ENCODE measurements at places on chromosomes 2 and 18.

DNA sequence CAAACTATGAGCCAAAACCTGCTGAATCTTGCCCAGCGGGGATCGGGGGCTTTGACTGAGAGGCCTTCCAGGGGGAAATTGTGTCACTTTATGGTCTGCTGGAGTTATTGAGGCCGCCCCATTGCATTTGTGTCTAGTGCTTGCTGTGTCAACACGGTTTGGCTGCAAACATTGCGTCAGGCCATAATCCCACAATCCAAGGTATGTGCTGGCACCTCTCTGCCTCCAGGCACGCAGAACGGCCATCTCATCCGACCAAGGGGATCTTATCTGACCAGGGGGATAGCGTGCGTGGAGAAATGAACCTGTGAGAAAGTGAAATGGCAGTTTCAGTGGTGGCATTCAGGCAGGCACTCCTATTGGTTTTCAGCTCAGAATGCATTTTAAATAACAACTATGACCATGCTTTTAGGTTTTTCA lies 18.1 kb upstream of the LYPD6B start:
- DNase-seq, result no peak

DNA sequence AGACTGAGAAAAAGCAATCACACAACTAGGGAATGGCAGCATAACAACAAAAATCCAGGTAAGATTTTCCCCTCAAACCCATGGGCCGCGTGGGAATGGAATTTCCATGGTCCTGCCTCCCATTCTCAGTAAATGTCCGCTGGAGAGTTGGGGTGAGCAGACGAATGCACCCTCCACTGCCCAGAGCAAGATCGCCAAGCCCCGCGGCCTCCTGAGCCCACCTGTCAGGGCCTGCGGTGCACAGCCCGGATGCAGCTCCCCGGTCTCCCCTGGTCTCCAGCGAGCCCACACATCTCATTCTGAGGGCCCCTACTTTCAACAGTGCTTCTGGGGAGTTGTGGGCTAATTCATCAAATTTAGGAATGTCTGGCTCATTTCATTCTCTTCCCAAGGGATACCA lies 327.4 kb upstream of the HS6ST1 start:
- no peak for DNase-seq

DNA sequence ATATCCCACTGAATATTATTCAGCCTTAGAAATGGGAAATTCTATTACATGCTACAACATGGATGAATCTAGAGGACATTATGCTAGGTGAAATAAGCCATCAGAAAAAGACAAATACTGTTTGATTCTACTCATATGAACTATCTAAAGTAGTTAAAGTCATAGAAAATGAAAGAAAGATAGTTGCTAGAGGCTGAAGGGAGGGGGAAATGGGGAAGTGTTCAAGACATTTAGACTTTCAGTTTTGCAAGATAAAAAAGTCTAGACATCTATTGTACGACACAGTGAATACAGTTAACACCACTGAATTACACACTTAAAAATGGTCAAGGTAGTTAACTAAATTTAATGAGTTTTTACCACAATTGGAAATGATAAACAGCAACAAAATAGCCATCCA lies 835.9 kb upstream of the CHAC2 start:
- no peak for DNase-seq

- no peak for DNase-seq
Observed at GRCh38 chr2:99348173-99348572, 11.0 kb downstream of the EIF5B start.

DNA sequence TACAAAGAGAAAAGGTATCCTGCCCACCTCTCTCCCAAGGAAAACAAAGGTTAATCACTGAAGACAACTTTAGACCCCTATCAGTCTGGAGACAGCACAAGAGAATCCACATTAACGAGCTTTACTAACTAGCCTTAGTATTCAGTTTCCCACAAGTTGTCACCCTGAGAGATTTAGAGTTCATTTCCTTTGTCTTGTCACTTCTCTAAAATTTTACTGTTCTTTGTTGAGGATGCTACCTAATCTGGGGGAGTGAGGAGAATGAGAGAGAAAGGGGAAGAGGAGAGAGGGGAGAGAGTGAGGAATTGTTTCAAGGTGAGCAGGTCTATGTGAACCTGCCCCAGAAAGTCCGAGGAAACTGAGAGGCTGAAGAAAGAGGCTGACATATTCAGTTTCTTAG lies 28.4 kb downstream of the C2orf76 start:
- DNase-seq, result no peak

GRCh38 chr2:126976721-126977328 lies 78.1 kb downstream of the TEX51 start:
- DNase-seq, result no peak

- no peak for DNase-seq
Observed at GRCh38 chr2:19854596-19855541, 46.9 kb downstream of the TTC32 start.

DNA sequence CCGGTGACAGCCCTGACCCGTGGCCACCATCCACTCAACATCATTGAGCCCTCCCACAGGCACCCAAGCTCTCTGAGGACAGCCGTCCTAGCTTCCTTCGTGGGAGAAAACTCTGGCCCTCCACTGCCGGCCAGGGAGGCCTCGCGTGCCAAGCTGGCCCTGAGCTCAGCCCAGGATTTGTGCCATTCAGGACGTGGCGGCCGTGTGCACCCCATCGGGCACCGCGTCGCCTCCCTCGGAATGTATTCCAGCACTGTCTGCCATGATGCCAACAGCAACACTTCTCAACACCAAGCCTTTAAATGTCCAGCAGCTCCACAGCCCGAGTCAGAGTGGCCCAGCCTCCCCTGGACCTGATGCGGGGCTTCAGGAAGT lies 35.7 kb downstream of the ZNF516 start:
- DNase-seq, result no peak

DNA sequence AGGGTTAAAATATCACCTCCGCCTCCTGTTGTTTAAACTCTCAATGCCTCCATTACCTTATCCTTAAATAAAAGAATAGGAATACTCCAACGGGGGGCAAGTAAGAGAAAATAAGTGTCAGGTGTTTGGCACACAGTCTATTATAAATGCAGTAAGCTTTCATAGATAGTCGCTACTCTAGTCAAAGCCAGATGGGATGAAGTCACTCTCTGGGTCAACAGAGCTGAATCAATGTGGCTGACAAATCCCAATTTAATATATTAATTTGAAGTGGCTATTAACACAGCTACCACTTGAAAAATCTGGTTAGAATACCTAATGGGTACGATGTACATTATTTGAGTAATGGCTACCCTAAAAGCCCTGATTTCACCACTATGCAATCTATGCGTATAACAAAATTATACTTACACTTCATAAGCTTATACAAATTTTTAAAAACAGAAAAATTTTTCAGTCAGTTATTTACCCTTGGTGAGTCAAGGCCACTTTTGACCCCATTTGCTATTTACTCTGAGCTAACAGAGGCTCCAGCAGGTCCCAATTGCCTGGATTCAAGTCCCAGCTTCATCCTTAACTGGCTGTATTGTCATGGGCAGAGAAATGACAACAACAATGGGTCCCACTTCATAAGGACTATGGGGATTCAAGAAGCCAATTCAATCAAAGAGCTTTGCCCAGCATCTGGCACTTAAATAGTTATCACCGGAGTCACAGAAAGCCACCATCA lies 167.5 kb upstream of the PID1 start:
- no peak for DNase-seq

- DNase-seq, result no peak
Observed at GRCh38 chr2:209471037-209471436, 47.2 kb downstream of the MAP2 start.

- DNase-seq, result peak; percentile 53
Observed at GRCh38 chr2:72112981-72113846, 34.4 kb downstream of the CYP26B1 start.

- no peak for DNase-seq
Observed at GRCh38 chr18:22199005-22199404, 29.6 kb downstream of the GATA6 start.

DNA sequence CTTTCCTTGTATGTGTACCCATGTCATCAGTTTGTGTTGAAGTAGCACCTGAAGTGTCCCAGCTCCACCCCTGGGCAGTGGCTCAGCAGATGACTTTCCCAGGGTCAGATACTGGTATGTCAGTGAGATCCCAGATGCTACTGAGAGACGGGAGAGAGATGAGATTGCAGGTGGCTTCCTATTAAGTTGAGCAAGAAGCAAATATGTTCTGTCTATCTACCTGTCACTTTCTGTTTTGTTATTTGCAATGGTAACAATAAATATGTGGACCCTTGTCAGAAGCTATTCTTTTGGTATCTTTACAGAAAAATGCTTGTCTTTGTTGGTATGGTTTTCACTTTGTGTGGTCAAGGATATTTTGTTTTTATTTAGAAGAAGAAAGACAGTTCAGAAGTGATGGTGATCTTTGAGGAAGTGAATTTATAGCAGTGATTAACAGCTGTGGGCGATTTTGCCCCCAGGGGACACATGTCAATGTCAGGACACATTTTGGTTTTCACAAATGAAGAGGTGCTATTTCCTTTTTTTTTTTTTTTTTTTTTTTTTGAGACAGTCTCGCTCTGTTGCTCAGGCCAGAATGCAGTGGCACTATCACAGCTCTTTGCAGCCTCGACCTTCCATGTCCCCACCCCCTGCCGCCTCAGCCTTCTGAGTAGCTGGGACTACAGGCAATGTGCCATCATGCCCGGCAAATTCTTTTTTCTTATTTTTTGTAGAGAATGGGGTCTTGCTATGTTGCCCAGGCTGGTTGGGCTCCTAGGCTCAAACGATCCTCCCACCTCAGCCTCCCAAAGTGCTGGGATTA lies 21.4 kb downstream of the MGAT5 start:
- DNase-seq, result no peak

GRCh38 chr2:79630060-79630459 lies 117.2 kb downstream of the CTNNA2 start:
- DNase-seq, result no peak

GRCh38 chr2:175293776-175294175 lies 112.3 kb upstream of the ATP5MC3 start:
- DNase-seq, result no peak

DNA sequence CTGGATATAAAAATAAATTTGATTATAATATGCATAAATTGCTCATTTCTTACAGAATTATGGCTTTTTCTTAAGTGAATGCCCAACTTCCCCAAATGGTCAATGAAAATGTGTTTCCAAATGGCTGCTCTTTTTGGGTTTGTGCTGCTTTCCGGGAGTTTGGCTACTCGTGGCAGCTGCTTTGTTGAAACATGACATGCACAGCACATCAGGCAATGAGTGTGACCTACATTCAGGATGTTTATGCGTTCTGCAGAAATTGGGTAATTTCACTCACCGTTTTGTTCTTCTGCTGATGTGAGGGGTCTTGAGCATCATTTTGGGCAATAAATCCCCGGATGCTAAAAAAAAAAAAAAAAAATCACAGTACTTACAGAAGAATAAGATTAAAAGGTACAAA lies 825.0 kb upstream of the KLHL29 start:
- no peak for DNase-seq

DNA sequence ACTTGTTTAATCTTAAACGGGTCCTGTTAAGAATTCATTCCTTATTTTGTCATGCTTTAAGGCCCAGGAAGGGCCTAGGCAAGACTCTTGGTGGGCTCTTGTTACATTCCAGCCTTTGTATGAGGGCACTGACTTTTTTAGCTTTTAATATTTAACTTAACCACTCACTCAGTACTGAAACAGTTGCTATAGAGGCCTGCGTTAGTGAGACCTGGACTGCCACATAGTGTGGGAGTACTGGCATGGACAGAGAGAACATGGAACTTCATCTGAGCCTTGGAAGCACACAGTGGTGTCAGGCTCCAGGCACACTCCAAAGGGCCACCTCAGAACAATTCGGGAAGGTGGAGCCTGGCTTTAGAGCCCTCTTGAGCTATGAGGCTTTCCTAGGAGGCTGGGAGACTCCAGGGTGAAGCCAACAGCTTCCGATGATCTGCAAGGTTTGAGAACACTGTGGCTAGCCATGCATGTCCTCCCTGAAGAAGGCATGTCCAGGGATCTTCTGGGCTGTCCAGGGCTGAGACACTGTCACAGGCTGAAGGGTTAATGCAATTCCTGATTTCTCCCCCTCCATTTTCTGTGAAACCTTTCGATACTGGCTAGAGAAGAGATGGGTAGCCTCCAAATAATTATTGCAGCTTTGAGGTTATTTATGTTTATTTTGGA lies 155.4 kb upstream of the ACAA2 start:
- no peak for DNase-seq

- no peak for DNase-seq
Observed at GRCh38 chr2:178998539-178998938, 51.4 kb downstream of the CCDC141 start.

GRCh38 chr2:102253140-102253752 lies 58.1 kb upstream of the IL1RL1 start:
- no peak for DNase-seq

- no peak for DNase-seq
Observed at GRCh38 chr2:15263976-15264685, 297.0 kb downstream of the NBAS start.

GRCh38 chr2:47653902-47654789 lies 128.8 kb upstream of the MSH6 start:
- DNase-seq, result peak; percentile 23

- no peak for DNase-seq
Observed at GRCh38 chr18:25352629-25353005, 651 bp upstream of the ZNF521 start.

- no peak for DNase-seq
Observed at GRCh38 chr2:215138479-215138878, at the start of gene ABCA12. Gene ABCA12 (minus strand): TSS chr2:215138626. CDS start chr2:215138208, 418 bp downstream.

- DNase-seq, result no peak
Observed at GRCh38 chr18:51028201-51028805, 1.7 kb upstream of the SMAD4 start.

DNA sequence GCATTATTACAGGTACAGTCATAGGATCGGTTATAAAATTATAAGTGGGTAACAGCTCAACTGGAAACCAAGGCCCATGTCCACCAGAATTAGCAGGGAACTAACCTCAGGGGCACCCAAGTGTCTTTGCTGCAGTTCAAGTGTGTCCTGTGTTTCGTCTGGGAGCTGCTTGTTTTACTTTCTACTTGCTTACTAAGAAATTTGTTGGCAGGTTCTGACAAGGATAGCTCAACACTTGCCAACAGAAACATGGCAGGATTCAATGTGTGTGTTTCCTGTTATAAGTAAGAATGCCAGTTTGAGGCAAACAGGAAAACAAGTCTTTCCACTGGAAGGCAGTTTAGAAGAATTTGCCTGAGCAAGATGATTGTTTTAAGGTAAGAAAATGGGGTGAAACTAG lies 104.5 kb downstream of the EPHA4 start:
- no peak for DNase-seq

DNA sequence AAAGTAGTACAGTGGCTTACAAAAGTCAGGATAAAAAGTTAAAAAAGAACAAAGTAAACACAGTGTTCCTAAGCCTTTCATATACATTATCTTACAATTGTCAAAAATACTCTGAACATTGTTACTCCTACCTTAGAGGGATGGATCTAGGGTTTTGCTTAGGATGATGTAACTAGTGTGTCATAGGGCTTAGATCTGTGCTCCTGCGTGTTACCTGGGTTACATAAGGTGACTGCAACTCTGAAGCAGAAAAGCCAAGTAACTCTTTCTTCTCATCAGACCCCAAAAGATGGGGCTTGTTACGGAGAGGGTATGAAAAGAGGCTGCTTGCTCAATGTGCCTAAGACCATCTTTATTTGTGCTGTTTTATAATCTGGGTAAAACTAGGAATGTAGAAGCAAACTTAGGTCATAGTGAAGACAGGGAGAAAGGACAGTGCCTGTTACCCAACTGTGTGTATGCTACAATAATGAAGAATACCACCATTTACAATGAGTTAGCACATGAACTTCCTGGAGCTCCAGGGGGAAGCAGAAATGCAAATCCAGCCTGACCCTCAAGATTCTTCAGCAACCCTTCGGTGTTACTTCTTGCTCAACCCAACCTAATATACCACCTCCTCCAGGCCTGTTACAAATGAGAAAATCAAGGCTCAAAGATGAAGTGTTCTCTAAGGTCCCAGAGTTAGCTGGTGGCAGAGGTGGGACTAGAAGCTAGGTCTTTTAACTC lies 42.0 kb upstream of the STK17B start:
- DNase-seq, result no peak
